ENCODE measurements at places on chromosomes 16 and 17.

- no peak for DNase-seq
Observed at GRCh38 chr17:2571523-2572303, 21.7 kb upstream of the PAFAH1B1 start.

DNA sequence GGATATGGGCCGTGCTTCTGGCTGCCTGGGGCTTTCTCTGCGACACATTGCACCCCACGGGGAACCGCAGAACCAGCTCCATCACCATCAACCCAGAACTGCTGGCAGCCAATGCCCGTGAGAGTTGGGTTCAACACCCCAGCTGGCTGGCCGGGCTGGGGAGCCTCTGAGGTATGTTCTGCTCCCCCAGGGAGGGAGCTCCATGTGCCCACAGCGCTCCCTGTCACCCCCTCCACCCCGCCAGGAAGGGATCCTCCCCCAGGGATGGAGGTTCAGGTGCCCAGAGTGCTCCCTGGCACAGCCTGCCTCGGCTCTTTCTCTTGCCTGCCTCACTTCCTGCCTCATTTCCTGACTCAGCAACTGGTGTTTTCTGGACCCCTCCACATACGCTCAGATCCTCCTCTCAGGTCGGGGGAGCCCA is 24.2 kb upstream of the MPRIP start:
- DNase-seq = no peak

- no peak for DNase-seq
Observed at GRCh38 chr17:82386255-82386831, 14.8 kb downstream of the UTS2R start.

GRCh38 chr17:7063518-7064094 is 16.4 kb downstream of the CLEC10A start:
- DNase-seq = no peak

GRCh38 chr17:38452719-38453118 is 24.5 kb downstream of the ARHGAP23 start:
- no peak for DNase-seq

DNA sequence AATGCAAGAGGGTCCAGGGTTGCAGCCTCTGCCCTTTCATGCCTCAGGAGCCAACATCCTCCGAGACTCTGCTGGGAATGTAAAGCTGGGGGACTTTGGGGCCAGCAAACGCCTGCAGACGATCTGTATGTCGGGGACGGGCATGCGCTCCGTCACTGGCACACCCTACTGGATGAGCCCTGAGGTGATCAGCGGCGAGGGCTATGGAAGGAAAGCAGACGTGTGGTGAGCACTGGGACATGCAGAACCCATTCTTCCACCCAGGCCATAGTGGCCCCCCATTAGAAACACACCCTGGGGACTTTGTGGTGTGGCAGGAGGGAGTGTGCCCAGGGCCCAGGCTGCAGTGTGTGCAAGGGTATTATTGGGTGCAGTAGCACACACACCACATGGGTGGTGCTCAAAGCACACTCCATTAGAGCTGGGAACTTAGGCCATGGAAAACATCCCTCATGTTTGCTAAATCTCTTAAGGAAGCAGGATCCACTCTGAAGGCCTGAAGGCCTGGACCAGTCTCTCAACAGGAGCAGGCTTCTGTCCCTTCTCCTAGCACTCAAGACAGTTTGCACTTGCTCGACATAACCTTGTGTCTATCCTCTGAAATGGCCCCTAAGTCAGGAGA is 7.6 kb downstream of the LIMD2 start:
- DNase-seq = no peak

DNA sequence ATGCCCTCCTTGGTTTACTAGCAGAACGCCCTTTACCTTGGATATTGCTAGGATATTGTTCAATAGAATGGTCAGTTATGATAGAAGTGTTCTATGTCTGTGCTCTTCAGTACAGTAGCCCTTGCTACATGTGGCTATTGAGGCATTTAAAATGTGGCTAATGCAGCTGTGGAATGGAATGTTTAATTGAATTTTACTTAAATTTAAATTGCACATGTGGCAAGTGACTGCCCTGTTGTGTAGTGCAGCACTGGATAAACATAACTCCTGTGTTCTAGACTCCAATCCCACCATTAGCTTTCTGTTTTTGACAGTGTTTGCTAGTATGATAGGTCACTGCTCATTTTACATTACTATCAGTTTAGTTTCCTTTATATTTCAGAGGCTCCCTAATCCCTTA is 29.9 kb downstream of the RAD51C start:
- no peak for DNase-seq

DNA sequence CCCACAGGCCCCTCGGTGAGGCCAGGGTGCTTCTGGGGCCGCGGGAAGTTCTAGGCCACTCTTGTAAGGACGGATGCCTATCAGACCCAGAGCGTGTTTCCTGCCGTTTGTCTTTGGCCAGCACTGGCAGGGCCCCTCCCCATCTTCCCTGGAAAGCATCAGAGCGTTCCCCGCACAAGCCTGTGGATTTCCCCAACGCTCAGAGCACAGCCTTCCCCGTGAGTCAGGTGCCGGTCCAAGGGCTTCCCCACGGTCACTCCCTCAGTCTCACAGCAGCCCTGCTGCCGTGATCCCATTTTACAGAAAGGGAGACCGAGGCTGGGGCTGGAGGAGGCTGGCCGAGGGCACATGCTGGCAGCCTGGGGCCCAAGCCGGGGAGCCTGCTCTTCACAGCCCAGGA is 33.7 kb downstream of the CRISPLD2 start:
- DNase-seq = no peak

DNA sequence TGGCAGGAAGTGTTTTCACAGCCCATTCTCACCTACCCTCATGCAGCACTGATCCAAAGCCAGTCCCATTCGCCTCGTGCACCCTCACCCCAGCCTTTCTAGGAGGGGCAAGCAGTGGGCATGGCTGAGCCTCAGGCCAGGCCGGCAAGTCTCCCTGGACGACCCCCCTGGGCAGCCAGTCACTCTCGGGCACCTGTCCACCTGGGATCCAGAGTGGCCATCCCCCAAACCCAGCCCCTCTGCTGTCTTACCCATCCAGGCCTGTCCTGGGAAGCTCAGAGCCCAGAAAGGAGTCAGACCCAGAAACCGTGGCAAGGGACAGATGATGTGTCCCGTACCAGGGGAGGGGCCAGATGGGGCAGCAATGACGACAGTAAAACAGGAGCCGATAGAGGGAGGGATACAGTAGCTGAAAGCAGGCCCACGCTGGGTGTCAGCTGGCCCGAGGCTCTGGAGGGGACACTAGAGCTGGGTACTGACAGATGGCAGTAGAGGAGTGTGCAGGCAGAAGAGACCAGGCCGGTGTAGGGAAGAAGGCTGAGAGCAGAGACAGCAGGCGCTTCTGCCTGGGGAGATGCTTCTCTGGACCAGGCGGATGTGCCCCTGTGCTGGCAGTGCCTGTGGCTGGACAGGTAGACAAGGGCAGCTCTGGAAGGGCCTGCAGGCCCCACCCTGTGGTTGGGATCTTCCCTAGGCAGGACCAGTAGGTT is 5.8 kb downstream of the CMTM3 start:
- DNase-seq = no peak

DNA sequence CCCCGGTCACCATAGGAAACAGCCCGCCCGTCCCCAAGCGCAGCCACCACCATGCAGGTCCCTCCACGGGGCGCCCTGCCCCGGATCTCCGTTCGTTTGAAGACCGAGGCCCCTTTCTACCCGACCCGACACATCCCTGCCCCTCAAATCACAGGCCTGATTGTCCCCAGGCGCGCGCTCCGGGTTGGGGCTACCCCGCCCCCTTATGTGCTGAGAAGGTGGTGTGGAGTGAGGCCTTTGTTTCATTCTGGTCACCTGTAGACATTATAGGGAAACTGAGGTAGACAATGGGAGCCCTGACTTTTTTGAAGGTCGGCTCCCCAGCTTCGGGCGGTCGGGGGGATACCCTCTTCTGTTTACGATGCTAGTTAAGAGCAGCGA is 763 bp upstream of the ACTG1 start:
- DNase-seq = no peak

GRCh38 chr17:77242118-77242851 is 101.5 kb downstream of the SEC14L1 start:
- DNase-seq = no peak

GRCh38 chr17:16354585-16354984 is 1.3 kb upstream of the CENPV start:
- no peak for DNase-seq

GRCh38 chr17:14211246-14211645 is 25.4 kb downstream of the CDRT15 start:
- DNase-seq = no peak

- DNase-seq = no peak
Observed at GRCh38 chr17:41919840-41920579, 1.3 kb upstream of the ACLY start.

DNA sequence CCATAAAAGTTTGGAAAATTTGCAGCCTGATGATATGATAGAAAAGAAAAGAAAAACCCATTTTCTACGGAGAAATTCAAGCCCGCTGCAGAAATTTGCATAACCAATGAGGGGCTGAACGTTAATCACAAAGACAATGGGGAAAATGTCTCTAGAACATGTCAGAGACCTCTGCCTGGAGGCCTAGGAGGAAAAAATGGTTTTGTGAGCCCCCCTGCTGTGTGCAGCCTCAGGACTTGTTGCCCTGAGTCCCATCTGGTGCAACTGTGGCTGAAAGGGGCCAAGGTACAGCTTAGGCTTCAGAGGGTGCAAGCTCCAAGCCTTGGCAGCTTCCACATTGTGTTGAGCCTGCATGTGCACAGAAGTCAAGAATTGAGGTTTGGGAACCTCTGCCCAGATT is 1267.4 kb upstream of the GOT2 start:
- DNase-seq = no peak

- peak; percentile 77 for DNase-seq
Observed at GRCh38 chr17:80454557-80455335, 21.7 kb downstream of the NPTX1 start.

DNA sequence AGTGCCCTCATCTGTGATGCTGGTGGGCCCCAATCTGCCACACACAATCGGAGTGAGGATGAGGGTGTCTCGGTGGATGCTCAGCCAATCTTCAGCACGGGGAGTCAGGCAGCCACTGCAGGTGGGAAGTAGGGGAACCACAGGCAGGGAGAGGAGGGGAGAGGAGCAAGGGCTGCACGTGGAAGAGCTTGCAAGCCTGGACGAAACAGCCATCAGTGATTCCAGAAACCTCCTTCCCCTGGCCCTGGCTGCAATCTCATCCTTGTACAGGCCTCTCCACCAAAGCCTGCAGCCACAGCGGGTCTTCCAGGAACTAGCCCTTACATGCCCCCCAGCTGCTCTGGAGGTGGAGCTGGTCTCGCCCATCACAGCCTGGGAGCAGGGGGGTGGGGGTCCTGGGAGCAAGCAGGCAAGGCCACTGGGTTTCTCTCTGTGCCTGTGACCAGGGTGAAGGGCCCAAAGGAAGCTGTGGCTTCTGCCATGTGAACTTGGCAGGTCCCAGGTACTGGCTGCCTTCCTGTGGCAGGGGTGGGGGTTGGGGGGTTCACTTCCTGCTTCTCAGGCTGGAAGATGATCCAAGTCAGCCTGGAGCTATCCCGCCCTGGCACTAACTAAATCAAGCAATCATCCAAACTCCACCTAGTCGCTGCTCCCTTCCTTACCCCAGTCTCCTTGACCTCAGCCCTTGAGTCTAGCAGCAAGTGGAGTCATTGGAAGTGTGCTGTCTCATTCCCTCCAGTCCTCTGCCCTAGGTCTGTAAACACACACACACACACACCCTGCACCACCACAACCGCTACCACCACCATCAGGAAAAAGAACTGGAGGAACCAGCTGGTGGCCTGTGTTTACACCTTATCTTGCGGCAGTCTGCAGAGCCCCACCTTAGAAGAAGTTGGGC is 29.4 kb upstream of the MLKL start:
- no peak for DNase-seq

- no peak for DNase-seq
Observed at GRCh38 chr16:57940382-57940966, 30.5 kb downstream of the CNGB1 start.

DNA sequence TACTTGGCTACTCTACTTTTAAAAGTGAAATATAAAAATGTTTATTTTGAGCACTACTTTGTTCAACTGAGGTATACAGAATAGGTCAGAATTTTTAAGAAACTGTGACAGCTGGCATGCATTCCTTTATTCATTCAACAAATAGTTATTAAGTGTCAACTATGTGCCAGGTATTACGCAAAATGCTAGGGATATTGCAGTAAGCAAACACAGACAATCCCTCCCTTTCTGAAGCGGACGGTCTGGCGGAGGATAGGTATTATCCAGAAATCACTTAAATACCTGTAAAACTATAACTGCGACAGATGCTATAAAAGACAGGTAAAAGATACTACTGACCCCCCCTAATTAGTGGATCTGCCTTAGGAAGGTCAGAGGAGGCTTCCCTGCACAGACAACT is 26.1 kb downstream of the METTL16 start:
- no peak for DNase-seq

DNA sequence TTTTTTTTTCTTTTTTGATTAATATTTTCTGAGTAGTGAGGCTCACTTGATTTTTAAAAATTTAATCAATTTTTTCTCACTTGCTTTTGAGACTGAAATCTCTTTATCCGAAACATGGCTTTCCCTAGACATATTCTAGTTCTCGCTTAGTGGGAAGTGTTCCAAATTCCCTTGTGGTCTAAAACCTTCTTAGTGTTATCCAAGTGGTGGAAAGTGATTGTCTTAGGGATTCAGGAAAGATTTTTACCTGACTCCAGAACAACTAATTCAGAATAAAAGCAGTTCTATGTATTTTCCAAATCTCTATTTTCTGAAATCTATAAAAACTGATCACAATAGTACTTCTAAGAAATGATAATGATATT is 178.8 kb downstream of the MAP2K6 start:
- DNase-seq = no peak

DNA sequence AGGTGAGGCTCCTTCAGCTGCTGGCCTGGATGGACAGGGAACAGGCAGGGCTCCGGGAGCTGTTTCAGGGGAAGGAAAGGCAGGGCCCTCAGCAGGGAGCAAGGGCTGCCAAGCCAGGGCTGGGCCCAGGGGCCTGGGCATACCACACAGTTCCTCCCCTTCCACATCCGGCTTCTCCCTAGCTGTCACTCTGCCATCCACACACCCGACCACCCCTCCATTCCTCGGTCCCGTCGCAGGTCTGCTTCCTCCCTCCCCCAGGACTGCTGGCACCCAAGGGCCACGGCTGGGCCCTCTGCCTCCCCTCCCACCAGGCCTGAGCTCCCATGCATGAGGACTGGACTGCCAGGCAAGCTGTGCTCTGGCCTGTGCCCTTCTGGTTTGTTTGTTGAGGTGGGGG is 24.0 kb downstream of the CDIP1 start:
- DNase-seq = no peak

- peak; percentile 68 for DNase-seq
Observed at GRCh38 chr17:76385892-76386786, 1.7 kb downstream of the SPHK1 start.

GRCh38 chr17:66549311-66549704 is 246.9 kb downstream of the PRKCA start:
- peak; percentile 64 for DNase-seq

All from HS-5 (cell line).